Spinal cord (tissue), 10 donors: ENCODE measurements at places on chromosomes 4 and X. TPM values are rescaled to one million over a fixed set of nuclear protein-coding genes. Genes with fewer than 3 reads are reported as not detected.

Gene ASB12
- 0.60 TPM for polyA plus RNA-seq

DNA sequence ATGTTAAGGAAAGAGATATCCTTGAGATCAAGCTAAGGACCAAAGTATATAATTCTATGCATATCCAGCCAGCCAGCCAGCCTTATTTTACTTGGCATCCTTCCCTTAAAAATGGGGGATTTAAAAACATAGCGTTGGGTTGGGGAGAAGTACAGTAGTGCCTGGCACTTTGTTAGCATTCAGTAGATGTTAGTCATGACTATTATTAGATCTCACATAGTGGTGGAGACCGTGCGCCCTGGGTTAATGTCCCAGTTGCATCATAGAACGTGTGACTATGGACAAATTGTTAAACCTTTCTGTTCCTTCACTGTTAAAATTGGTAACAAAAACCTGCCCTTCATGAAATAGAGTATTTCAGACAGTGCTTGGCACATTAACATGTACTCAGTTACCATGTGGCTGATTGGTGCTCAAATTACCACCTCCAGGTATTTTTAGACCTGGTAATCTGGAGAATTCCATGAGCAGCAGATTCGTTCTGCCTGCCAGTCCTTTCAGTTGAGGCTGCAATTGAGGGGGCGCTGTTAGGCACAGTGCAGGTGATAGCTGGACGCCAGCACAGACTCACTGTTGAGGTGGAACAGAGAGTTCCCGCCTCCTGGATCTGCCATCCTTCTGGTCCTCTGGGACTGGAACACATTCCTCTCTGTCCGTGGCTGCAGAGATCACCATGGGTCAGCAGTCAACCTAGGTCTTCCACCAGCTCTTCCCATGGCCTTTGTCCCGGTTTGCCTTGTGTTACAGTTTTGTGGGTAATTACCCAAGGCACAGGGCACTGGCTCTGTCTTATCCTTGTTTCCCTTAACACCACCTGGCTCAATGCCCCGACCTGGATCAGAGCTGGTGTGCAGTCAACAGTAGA lies 31.7 kb downstream of the RBBP7 start:
- DNase-seq: no peak

- no peak for DNase-seq
Measured at GRCh38 chr4:33386764-33387163, 2666.6 kb downstream of the PCDH7 start.

DNA sequence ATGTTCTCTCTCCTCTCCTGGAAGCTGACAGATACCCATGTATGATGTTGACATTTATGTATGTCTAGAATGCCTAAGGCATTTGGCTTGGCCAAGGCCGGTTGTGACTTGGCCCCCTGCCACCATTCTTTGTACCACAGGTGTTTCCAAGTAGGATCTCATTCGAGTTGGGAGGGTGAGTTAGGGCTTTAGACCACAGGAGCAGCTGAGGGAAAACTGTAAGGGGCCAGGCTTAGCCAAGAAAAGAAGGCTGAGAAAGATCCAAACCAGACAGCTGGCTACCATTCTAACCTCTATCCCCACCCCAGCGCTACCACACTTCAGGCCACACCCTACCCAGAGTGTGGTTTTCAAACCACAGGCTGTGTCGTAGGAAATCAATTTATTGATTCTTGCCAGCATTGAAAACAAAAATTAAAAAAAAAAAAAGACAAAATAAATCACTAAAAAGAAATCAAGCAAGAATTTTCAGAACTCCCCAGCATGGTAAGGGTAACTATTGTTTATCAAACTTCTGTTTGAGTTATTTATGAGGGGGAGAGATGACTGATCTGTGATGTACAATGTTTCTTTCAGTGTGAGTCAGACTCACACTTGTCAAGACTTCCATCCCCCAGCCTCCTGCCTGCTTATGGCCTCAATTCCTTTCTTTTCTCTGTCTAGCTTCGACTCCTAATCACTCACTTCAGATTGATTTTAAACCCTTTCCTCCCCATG lies 9.9 kb downstream of the TMSB4X start:
- no peak for DNase-seq
